Left colon (tissue), 2 donors: ENCODE measurements at places on chromosomes 6 and 20. TPM values are rescaled to one million over a fixed set of nuclear protein-coding genes. Genes with fewer than 3 reads are reported as not detected.

TMEM170B gene
- 1.6 TPM for total RNA-seq

GRIK2 gene
- total RNA-seq: 1.9 TPM

ABCF1 gene
- 41.7 TPM for total RNA-seq

SIRPB2 gene
- 2.4 TPM for total RNA-seq

SUMO4 gene
- 2.7 TPM for total RNA-seq

RAET1E gene
- 0.61 TPM for total RNA-seq

MUCL3 gene
- total RNA-seq: not detected

THBD gene
- 4.5 TPM for total RNA-seq

CYP39A1 gene
- 2.9 TPM for total RNA-seq

NEU1 gene
- total RNA-seq: 63.5 TPM

OTOR gene
- total RNA-seq: not detected

TUBB2B gene
- 1.2 TPM for total RNA-seq

C20orf141 gene
- not detected for total RNA-seq
